GM23248 (cell line): ENCODE measurements at places on chromosomes 1 and 21. TPM values are rescaled to one million over a fixed set of nuclear protein-coding genes. Genes with fewer than 3 reads are reported as not detected.
A peak's percentile ranks its signal among the peaks of the same experiment; 100 is the strongest.

GRCh38 chr1:163095213-163095612 is 26.1 kb downstream of the RGS4 start:
- H3K4me1 ChIP-seq: peaks cover 3% of the 10 kb centered on the region; the same call in 1 of the 2 replicates
- no peak overlapping the region for H3K4me3 ChIP-seq
- no peak overlapping the region for H3K27ac ChIP-seq
- DNase-seq: no peak
- no peaks in the 10 kb centered on the region for H3K27me3 ChIP-seq

The INAVA gene
- not detected in 2 replicates for total RNA-seq

DNA sequence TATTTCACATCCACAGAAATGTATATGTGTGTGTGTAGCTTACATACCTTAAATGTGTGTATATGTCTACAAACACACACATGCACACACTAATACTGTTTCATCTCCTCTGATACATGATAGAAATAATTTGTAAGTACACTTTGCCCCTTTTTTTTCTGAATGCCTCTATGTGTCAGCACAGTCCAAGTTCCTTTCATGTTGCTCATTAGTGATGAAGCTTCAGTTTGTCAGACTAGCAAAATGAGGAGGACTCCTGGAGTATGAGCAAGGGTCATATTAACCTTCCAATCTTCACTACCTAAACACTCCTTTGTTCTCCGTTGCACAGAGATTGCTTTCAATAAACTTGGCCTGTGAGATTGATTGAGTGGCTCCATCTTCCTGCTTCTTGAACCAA is 935.4 kb downstream of the MRPL39 start:
- no peak for DNase-seq
- H3K4me1 ChIP-seq: no peaks in the 10 kb centered on the region
- H3K36me3 ChIP-seq: no peaks in the 10 kb centered on the region
- no peak overlapping the region for H3K4me3 ChIP-seq
- no peak overlapping the region for H3K27ac ChIP-seq

- no peak overlapping the region for H3K4me3 ChIP-seq
- no peaks in the 10 kb centered on the region for H3K4me1 ChIP-seq
- H3K36me3 ChIP-seq: no peaks in the 10 kb centered on the region
- DNase-seq: peak; percentile 12
- H3K27ac ChIP-seq: no peak overlapping the region
Measured at GRCh38 chr1:229012823-229013222, 258.1 kb upstream of the RAB4A start.

The GLIS1 gene
- 0.22 and 1.0 TPM in 2 replicates for total RNA-seq

DNA sequence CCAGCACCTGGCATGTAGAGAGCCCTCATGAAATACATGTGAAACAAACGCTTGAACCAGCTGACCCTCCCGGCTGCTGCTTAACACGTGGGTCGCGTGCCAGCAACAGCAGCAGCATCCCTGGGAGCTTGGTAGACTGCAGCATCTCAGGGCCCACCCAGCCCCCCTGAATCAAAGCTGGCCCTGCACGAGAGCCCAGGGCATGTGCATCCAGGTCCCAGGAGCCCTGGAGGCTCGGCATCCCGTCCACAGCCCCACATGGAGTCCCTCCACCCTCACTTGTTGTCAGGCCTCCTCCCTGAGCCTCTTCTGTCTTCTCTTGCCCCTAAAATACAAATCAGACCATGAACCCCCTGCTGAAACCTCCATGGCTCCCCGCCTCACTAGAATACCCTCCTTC is 123.1 kb downstream of the MATN1 start:
- no peak overlapping the region for H3K4me3 ChIP-seq
- peaks cover 10% of the 10 kb centered on the region; the same call in 1 of the 2 replicates for H3K27me3 ChIP-seq
- H3K27ac ChIP-seq: no peak overlapping the region
- DNase-seq: no peak
- no peaks in the 10 kb centered on the region for H3K4me1 ChIP-seq

DNA sequence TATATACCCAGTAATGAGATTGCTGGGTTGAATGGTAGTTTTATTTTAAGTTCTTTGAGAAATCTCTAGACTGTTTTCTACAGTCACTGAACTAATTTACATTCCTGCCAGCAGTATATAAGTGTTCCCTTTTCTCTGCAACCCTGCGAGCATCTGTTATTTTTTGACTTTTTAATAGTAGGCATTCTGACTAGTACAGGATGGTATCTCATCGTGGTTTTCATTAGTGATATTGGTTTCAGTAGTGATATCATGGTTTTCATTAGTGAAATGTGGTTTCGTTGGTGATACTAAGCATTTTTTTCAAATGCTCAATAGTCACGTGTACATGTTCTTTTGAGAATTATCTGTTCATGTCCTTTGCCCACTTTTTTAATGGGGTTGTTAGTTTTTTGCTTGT is 316.8 kb downstream of the PTBP2 start:
- no peak overlapping the region for H3K27ac ChIP-seq
- DNase-seq: peak; percentile 16
- no peaks in the 10 kb centered on the region for H3K36me3 ChIP-seq
- H3K4me1 ChIP-seq: no peaks in the 10 kb centered on the region

The AIM2 gene
- 1.3 TPM in 2 replicates for total RNA-seq

GRCh38 chr1:67184838-67185421 is 18.7 kb downstream of the IL23R start:
- no peak overlapping the region for H3K27ac ChIP-seq
- H3K36me3 ChIP-seq: no peaks in the 10 kb centered on the region
- H3K27me3 ChIP-seq: 0 out of 2 replicates have a peak, but pooled peaks cover 6% of the 10 kb centered on the region

DNA sequence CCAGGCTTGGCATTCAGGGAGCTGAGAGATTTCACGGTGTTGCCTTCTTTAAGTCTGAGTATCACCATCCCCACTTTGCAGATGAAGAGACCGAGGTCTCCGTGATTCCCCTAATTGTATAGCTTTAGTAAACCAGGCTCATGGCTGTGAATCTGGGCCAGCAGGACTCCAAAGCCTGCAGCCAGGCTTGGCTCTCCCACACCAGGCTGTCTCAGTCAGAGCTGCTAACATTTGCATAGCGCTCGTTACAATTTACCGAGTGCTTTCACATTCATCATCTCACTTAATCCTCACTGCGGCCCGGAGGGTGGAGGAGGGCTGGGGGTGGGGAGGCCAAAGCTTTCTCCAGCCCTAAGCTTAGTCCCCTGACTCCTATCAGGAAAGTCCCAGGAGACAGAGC is 11.7 kb downstream of the C1orf94 start:
- H3K4me1 ChIP-seq: no peaks in the 10 kb centered on the region
- no peak overlapping the region for H3K4me3 ChIP-seq
- H3K27me3 ChIP-seq: peaks cover 37% of the 10 kb centered on the region

DNA sequence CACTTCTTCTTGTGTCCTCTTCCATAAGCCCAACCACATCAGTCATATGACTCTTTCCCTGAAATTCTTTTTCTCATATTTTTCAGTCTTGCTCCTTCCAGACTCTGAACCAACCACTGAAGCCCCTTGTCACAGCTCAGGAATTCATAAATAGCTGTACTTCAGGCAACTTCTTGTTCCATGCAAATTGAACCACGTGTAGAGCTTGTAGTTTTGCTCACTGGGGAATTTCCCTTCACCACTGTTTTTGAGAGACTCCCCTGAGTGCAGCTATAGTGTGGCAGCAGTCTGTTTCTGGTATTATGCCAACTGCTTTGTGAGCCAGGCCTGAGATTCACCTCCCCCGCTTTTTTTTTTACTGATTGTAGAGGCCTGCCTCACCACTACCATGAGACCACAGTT is 150.3 kb upstream of the SPAG17 start:
- no peaks in the 10 kb centered on the region for H3K36me3 ChIP-seq
- 0 out of 2 replicates have a peak overlapping the region, but pooled peaks have one; percentile 2 for H3K27ac ChIP-seq
- DNase-seq: peak; percentile 75
- peaks cover 46% of the 10 kb centered on the region for H3K4me1 ChIP-seq

DNA sequence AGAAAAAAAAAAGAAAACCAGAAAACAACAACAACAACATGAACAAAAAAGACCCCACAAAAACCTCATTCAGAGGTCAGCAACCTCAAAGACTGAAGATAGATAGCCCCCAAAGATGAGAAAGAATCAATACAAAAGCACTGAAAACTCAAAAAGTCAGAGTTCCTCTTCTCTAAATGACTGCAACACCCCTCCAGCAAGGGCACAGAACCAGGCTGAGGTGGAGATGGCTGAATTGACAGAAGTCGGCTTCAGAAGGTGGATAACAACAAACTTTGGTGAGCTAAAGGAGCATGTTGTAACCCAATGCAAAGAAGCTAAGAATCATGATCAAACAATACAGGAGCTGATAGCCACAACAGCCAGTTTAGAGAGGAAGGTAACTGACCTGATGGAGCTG is 17.0 kb downstream of the RAB3GAP2 start:
- DNase-seq: no peak
- no peaks in the 10 kb centered on the region for H3K27me3 ChIP-seq
- H3K4me1 ChIP-seq: no peaks in the 10 kb centered on the region; the same call in 1 of the 2 replicates
- no peak overlapping the region for H3K4me3 ChIP-seq
- H3K36me3 ChIP-seq: peaks cover 17% of the 10 kb centered on the region; the same call in 1 of the 2 replicates
- no peak overlapping the region for H3K27ac ChIP-seq

The TNFAIP8L2 gene
- total RNA-seq: not detected in 2 replicates

- no peaks in the 10 kb centered on the region; the same call in 1 of the 2 replicates for H3K4me1 ChIP-seq
- H3K36me3 ChIP-seq: peaks cover 6% of the 10 kb centered on the region; the same call in 1 of the 2 replicates
- no peak overlapping the region for H3K27ac ChIP-seq
Measured at GRCh38 chr1:52693843-52694242, 4.3 kb downstream of the COA7 start.

DNA sequence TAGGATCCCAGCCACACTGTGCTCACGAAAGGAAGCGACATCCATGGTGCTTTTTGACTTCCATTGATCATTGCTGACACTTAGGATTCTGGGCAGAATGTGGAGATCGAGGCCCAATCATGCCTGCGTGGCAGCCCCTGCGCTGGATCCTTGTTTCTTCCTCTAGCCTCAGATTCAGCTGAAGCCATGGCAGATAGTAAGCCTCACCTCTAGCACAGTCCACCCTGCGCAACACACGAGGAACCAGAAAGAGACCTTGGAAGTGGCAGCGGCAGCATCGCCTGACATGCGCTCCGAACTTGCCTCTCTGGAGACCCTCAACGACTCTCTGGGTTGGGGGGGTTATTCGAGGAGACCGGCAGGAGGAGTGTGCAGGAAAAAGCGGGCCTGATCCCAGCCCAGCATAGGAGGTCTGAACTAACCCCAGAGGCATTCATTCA is 10.6 kb downstream of the HLX start:
- no peaks in the 10 kb centered on the region for H3K4me1 ChIP-seq
- no peak overlapping the region for H3K27ac ChIP-seq
- peaks cover 24% of the 10 kb centered on the region for H3K27me3 ChIP-seq
- peaks cover 14% of the 10 kb centered on the region for H3K36me3 ChIP-seq

DNA sequence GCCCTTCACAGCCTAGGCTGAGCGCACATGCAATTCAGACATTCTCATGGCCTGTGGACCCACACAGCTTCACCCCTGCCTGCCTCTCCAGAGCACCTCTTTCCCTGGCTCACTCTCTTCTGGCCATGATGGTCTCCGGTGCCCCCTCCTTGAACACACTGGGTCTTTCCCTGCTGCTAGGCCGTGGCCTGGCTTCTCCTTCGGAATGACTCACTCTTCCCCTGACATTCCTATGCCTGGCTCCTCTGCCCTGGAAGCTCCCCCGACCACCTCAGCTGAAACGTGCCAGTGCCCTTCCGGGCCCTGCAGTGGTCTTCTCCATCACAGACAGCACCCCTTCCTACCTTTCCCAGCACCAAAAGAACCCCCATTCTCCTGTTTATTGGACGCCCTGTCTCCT is 28.3 kb downstream of the EPHA8 start:
- no peak overlapping the region for H3K27ac ChIP-seq
- no peak for DNase-seq
- H3K27me3 ChIP-seq: peaks cover 17% of the 10 kb centered on the region
- H3K4me3 ChIP-seq: no peak overlapping the region

- peak overlapping the region; percentile 46 for H3K27ac ChIP-seq
- H3K4me1 ChIP-seq: peaks cover 21% of the 10 kb centered on the region
- DNase-seq: peak; percentile 54
Measured at GRCh38 chr1:43987159-43987902, 4.1 kb upstream of the CCDC24 start.

The CLEC20A gene
- not detected in 2 replicates for total RNA-seq

The ITLN2 gene
- total RNA-seq: not detected in 2 replicates

GRCh38 chr1:234584926-234585325 is 25.1 kb downstream of the IRF2BP2 start:
- 0 out of 2 replicates have a peak overlapping the region, but pooled peaks have one; percentile 22 for H3K4me3 ChIP-seq
- peaks cover 31% of the 10 kb centered on the region for H3K4me1 ChIP-seq
- no peaks in the 10 kb centered on the region for H3K27me3 ChIP-seq
- peak overlapping the region; percentile 90 for H3K27ac ChIP-seq
- no peaks in the 10 kb centered on the region for H3K36me3 ChIP-seq
- DNase-seq: peak; percentile 58

The CR2 gene
- total RNA-seq: not detected in 2 replicates

- H3K36me3 ChIP-seq: no peaks in the 10 kb centered on the region
- H3K27ac ChIP-seq: no peak overlapping the region
- H3K27me3 ChIP-seq: no peaks in the 10 kb centered on the region
- H3K4me1 ChIP-seq: peaks cover 15% of the 10 kb centered on the region
- DNase-seq: no peak
Measured at GRCh38 chr1:56472860-56473259, 106.5 kb downstream of the PLPP3 start.

GRCh38 chr1:202013603-202014002 is 3.2 kb downstream of the ELF3 start:
- H3K36me3 ChIP-seq: no peaks in the 10 kb centered on the region
- no peak for DNase-seq
- H3K27ac ChIP-seq: no peak overlapping the region
- H3K4me3 ChIP-seq: no peak overlapping the region
- H3K27me3 ChIP-seq: no peaks in the 10 kb centered on the region
